Stimulated activated CD4-positive, alpha-beta T cell treated with anti-CD3 and anti-CD28 coated beads, Interleukin-12 subunit alpha, Interleukin-12 subunit beta, amount 100 ng/mL, for 24 hours (primary cell): ENCODE measurements at places on chromosomes 11 and 22.

GRCh38 chr11:48031602-48032001 is 51.2 kb downstream of the PTPRJ start:
- DNase-seq, result no peak

GRCh38 chr11:2368178-2368850 is 8.8 kb upstream of the CD81 start:
- DNase-seq, result no peak

GRCh38 chr11:119580081-119580480 is 148.9 kb downstream of the NECTIN1 start:
- DNase-seq, result no peak

DNA sequence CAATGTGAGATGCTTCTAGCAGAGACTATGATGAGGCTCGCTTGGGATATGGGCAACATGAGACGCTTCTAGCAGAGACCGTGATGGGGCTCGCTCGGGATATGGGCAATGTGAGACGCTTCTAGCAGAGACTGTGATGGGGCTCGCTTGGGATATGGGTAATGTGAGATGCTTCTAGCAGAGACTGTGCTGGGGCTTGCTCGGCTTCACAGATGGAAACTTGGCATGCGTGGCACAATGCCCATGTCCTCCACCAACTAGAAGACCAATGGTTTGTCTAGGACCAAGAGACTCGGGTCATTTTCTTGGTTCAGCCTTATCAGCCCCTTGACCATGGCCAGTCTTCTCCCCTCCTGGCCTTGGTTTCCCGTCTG is 7.1 kb downstream of the MYEOV start:
- DNase-seq, result no peak

- DNase-seq, result no peak
Observed at GRCh38 chr11:10454878-10455631, at the start of gene AMPD3. TSS of gene AMPD3 (plus strand) at chr11:10455264. CDS start at chr11:10461520, 6,256 bp downstream.

- no peak for DNase-seq
Observed at GRCh38 chr22:31659246-31659645, 2.8 kb downstream of the PISD start.
